Uterus (tissue), 4 donors: ENCODE measurements at places on chromosomes 7 and 10.

- DNase-seq = no peak
Measured at GRCh38 chr7:25287291-25287690, 59.0 kb upstream of the NPVF start.

DNA sequence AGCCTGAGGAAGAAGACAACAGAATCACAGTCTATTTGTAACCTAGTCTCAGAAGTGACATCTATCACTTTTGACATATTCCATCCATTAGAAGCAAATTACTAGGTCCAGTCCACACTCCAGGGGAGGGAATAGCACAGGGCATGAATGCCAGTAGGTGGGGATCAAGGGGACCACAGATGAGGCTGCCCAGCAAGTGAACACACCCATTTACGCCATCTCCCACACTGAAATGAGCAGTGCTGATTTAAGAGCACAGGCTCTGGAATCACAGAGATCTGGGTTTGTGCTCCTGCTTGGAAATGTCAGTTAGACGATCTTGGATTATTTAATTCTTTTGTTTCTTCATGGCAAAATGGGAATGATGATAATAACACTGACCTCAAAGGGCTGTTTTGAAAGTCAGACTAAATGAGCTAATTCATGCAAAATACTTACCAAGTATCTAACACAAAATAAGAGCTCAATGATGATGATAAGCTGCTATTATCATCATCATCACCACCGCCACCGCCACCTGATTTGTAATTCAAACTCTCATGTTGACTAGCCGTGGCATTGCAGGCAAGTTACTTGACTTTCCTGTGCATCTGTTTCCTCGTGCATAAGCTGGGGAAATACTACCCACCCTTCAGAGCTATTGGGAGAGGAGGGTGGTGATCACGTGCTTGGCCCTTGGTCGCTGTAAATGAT, 138.9 kb upstream of the KLF14 start:
- no peak for DNase-seq

DNA sequence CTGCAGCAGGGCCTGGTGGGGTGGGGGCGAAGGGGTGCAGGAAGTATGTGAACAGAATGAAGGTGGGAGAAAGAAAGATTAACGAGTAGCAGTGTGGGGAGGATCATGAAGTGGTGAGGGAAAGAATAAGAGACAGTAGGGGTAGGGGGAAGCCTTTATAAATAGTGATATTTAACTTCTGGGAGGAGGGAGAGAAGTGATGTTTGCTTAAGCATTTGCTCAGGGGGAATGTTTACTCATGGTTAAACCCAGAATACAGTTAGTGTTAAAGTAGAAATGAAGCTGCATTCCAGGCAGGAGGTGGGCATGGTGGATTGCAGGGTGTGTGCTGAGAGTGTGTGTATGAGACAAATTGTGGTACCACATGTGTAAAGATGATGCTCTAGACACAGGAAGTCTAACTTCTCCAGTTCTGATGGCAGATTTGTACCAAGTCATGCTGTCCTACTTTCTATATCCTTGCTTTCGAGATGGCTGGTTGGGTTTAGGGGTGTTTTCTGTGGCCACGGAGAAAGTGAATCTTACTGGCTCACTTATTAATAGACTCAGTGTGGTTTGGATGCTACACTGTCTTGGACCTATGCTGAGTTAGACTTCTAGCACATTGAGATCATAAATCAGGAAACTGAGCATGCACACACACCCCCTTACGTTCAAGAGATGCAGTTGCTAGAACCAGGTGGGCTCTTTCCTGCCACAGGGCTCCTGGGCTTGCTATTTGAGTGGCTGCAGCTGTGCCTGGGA, 10.6 kb upstream of the DNMBP start:
- DNase-seq = no peak

GRCh38 chr7:152594801-152595200, 81.1 kb downstream of the XRCC2 start:
- no peak for DNase-seq

GRCh38 chr7:73645643-73646174, 21.4 kb upstream of the MLXIPL start:
- DNase-seq = no peak

DNA sequence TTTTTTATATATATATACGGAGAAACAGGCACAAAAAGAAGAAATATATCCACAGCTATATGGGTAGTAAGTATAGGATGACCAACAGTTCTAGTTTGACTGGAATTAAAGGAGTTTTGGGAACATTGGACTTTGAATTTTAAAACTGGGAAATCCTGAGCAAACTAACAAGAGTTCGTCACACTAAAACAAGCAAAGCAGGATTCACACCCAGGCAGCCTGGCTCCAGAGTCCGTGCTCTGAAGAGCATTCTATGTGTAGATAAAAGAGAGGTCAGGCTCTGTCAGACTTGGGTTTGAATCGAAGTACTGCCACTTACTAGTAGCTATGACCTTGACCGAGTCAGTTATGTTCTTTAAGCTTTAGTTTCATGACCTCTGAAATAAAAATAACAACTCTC, 191.0 kb downstream of the DNAH11 start:
- no peak for DNase-seq

DNA sequence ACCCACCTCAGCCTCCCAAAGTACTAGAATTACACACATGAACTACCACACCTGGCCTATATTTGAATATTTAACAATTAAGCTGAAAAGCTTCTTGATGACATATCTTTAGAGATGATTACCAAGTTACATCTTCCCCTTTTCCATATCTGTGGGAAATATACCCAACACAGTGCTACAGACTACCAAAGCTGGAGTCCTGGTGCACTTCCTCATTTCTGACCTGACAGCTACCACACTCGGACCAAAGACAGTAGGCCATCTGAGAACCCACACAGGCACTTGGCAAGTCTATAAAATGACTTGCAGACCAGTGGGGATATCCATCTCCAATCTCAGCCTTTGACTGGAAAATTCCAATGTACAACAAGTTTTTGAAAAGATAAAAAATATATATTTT, 270.4 kb upstream of the KLF14 start:
- DNase-seq = no peak

- no peak for DNase-seq
Measured at GRCh38 chr10:116627386-116627933, 6.7 kb downstream of the PNLIPRP2 start.

DNA sequence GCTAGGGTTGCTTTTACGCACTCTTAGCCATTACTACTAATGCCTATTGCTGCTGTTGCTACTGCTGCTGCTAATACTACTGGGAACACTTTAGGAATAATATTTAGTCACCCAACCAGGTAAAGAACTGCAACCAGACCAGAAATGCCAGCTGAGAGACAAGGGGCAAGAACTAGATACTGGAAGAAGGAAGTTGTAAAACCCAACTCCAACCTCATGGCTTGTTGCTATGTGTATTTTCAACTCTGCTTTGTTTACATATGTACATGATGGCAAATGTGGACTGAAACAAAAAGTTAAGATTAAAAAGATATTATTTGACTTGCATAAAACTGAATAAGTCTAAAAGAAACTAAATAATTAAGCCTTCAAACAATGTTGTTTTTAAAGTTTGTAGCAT, 177.7 kb downstream of the GNAT3 start:
- no peak for DNase-seq

- no peak for DNase-seq
Measured at GRCh38 chr10:86344714-86345161, 21.9 kb downstream of the GRID1 start.

- no peak for DNase-seq
Measured at GRCh38 chr7:71886046-71886445, 526.1 kb downstream of the CALN1 start.

DNA sequence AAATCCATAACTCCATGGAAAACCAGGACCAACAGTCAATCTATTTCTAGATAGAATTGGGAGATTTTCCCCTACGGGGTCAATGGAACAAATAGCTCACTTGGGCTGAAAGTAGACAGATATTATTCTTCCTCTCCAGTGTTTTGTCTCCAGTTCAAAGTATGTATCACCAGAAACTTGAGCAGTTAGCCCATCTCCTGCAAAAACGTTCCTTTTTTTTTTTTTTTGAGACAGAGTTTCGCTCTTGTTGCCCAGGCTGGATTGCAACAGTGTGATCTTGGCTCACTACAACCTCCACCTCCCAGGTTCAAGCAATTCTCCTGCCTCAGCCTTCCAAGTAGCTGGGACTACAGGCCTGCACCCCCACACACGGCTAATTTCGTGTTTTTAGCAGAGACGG, 390.0 kb upstream of the AUTS2 start:
- no peak for DNase-seq

GRCh38 chr7:41054960-41055661, 647.8 kb downstream of the INHBA start:
- DNase-seq = no peak

DNA sequence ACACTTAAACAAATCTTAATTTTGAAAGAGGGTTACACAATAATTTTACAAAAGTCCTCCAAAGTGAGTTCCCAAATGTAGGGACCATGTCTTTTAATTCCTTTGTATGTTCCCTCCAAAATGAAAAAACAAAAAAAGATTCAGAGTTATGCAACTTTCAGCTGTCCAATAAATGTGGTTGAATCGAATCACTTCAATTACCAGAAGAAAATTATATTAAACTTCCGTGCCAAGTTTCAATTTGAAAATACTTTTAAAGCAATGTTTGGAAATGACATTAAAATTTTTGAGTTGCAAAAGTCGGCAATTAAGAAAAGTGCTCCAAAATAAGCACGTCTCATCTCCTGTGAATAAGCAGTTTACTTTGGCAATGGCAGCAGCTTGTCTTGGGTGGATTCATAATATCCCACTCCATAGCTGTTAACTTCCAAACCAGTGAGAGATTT, 60.3 kb upstream of the C1GALT1 start:
- no peak for DNase-seq

- peak; percentile 97 for DNase-seq
Measured at GRCh38 chr10:124701435-124701834, 42.7 kb downstream of the FAM53B start.

DNA sequence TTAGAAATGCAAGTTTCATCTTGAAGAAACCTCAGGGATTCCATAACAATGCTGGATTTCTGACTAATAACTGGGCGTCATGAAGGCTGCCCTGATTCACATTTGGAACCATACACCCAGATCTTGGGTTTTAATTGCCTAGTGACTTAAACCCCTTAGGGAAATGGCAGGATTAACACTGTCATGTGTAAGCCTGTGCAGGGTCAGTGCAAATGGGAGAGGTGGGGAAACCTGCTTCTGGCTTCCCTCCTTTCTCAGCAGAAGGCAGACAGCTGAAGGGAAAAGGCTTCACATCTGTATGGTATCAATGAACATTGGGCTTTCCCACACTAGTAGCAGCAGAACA, 364.2 kb downstream of the ANKRD30A start:
- no peak for DNase-seq

GRCh38 chr7:142083605-142084004, 27.9 kb upstream of the MGAM2 start:
- no peak for DNase-seq

GRCh38 chr7:69482676-69483075, 115.6 kb upstream of the AUTS2 start:
- no peak for DNase-seq

- no peak for DNase-seq
Measured at GRCh38 chr10:47441938-47442337, 42.0 kb downstream of the ANXA8 start.

DNA sequence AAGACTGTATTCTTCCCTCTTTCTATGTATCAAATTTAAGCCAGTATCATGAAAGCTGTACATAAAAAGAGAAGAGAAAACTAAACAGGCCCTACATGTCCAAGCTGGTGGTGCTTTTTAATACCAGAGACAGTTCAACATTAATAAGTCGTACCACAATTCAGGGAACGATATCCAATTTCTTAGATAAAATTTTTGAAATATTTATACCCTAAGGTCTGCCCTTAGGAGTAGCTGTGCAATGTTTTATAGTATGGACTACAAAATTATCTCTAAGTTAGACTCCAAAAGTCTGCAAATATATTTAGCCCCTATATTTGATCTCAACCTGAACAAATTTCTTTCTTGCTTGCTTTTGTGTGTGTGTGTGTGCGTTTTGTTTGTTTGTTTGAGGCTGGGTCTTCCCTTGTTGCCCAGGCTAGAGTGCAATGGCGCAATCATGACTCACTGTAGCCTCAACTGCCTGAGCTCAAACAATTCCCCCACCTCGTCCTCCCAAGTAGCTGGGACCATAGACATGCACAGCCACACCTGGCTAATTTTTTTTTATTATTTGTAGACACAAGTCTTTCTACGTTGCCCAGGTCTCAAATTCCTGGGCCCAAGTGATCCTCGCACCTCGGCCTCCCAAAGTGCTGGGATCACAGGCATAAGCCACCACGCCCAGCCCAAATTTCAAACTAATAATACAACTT, 13.2 kb downstream of the ARHGAP19 start:
- no peak for DNase-seq

DNA sequence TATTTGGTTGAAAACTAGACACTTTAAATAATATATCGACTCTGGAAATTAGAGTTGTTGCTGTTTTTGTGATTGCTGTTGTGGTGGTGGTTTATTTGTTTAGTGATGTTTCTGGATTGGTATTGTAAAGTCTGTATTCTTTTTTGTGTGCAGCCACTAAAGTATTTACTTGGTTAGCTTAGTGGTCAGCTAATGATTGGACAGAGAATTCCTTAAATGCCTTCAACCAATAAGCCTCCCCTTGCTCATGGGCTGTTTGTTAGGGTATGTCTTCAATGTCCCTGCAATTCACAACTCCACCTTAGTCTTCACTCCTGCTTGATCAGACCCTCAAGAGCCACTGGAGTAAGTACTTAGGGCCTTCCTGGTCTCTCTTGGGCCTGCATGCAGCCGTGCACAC, 71.0 kb downstream of the PAXIP1 start:
- DNase-seq = no peak

DNA sequence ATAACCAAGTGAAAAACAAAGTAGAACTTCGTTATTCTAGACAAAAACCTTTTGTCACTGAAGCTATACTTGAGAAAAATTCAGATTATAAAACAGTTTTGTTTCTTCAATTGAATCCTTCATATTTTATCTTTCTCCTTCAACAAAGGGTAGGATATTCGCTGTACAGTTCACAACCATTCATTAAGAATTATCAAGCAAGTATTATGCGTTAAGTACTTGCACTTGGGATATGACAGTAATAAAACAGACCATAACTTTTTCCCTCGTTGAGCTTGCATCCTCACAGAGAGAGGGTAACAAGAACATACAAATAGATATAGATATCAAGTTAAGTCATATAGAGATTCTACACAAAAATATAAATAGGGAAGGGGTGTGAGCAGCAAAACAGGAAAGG, 61.2 kb upstream of the MEOX2 start:
- no peak for DNase-seq

DNA sequence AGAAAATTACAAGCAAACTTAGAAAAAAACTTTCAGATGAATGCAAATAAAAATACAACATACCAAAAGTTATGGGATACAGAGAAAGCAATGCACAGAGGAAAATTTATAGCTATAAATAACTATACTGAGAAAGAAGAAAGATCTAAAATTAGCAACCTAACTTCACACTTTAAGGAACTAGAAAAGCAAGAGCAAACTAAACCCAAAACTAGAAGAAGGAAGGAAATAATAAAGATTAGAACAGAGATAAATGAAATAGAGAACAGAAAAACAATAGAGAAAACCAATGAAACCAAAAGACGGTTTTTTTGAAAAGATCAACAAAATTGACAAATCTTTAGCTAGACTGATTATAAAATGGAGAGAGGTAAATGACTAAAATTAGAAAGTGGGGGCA, 9.6 kb upstream of the STRA8 start:
- DNase-seq = no peak
